ENCODE measurements at places on chromosomes 6 and 20.

DNA sequence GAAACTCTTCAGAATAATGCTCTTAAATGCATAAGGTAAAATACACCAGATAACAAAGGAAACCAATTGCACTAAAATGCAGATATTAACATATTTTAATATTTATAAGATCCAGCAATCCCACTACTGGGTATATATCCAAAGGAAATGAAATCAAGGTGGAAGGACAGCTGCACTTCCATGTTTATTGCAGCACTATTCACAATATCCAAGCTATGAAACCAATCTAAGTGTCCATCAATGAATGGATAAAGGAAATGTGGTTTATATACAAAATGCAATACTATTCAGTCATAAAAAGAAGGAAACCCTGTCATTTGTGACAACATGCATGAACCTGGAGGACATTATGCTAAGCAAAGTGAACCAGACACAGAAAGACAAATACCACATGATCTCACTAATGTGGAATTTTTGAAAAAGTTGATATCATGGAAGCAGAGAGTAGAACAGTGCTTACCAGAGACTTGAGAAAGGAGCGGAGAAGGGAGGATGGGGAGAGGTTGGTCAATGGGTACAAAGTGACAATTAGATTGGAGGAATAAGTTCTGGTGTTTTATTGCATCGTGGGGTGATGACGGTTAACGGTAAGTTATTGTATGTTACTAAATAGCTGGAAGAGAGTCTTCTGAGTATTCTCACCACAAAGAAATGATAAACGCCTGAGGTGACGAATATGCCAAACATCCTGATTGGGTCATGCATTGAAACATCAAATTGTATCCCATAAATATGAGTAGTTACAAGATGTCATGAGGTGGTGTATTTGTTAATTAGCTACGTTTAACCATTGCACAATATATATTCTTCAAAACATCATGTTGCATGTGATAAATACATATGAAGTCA, 37.9 kb upstream of the RNF24 start:
- no peak for DNase-seq

- DNase-seq, result no peak
Measured at GRCh38 chr20:41072190-41072863, 43.7 kb downstream of the TOP1 start.

- no peak for DNase-seq
Measured at GRCh38 chr6:151289399-151290007, 49.7 kb downstream of the AKAP12 start.

GRCh38 chr6:83199863-83200225, 6.7 kb downstream of the RWDD2A start:
- no peak for DNase-seq

DNA sequence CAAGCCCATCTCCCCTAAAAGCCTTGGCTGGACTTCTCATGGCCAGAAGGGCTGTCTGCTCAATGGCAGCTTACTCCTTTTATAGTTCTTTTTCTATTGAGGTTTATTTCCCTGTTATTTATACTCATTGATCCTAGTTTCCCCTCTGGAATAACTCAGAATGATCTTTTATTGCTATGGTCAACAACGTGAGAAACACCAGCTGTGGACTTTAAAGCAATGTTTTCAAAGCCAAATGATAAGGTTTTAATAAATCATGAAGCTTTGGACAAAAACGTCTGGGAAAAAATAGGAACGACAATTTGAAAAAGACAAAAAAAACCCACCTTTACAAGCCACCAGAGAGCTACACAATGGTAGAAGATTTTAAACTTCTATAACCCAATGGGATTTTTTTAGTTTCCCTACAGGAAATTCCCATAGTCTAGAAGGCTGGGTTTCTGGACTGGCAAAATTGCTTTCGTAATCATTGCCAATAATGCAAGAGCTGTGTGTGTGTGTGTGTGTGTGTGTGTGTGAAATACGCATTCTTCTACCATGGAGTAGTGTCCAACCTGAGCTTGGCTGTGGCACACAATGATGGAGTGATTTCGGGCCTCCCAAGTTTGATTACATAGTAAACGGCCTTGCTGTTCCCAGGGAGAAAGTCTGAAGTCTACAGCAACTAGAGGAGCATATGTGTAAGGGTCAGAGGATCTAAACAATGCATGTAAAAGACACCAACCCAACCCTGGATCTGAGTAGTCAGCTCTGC, 396.0 kb downstream of the SYNE1 start:
- DNase-seq, result no peak

- DNase-seq, result no peak
Measured at GRCh38 chr6:26241033-26241895, 123.7 kb upstream of the BTN3A2 start.

DNA sequence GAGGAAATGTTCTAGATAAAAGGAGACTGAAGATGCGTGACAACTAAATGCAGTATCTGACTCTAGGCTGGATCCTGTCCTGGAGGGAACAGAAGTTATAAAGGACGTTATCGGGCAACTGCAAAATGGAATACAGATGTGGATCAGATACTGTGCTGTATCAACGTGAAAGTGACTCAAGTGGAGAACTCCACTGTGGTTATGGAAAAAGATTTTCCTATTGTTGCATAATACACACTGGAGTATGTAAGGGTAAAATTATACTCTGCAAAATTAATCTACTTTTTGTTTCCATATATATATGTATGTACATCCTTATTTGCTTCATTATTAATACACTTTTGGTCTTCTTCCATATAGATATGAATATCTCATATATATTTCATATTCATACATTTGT, 654.0 kb downstream of the QKI start:
- DNase-seq, result no peak

GRCh38 chr6:75493400-75494064, at the start of gene FILIP1:
FILIP1 (minus strand) TSS chr6:75493800; CDS start chr6:75414972, 78,828 bp downstream.
- no peak for DNase-seq

- no peak for DNase-seq
Measured at GRCh38 chr20:44735816-44736169, 9.9 kb upstream of the KCNK15 start.

- no peak for DNase-seq
Measured at GRCh38 chr6:136539967-136540652, 10.1 kb downstream of the MAP7 start.

DNA sequence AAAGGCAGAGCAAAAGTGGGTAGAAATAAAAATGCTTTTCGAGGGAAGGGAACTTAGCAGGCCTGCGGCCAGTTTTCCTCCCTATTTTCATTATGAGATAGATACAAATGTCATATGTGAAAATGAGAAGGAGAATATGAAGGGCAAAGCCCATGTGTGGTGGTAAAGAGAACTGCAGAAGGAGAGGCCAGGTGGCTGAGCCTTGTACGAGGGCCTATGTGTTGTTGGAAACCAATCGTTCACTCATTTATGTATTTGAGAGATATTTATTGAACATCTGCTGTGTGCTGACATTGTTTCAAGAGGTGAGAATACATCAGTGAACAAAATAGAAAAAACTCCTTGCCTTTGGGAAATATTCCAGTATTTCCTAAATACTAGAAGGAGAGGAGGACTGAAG, 147.7 kb downstream of the SH3BGRL2 start:
- no peak for DNase-seq

- no peak for DNase-seq
Measured at GRCh38 chr6:2658788-2659187, 91.9 kb downstream of the MYLK4 start.

DNA sequence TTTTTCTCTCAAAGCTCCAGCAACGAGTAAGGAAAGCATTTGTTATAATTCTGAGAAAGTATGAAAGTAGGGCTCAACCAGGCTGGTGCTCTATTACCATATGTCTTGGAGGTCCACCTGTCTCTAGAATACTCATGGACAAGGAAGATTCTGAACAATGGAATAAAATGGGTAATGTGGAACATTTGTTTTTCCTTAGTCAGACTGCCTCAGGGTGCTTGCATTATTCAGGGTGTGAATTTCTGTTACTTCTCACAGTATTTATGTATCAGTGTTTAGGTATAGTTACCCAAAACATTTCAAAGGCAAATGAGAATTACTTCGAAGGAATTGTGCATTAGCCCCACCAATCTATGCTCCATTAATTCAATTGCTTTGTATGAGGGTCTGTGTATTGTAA, 586.2 kb upstream of the CITED2 start:
- no peak for DNase-seq

GRCh38 chr6:168686831-168687730, 246.1 kb downstream of the SMOC2 start:
- DNase-seq, result no peak

DNA sequence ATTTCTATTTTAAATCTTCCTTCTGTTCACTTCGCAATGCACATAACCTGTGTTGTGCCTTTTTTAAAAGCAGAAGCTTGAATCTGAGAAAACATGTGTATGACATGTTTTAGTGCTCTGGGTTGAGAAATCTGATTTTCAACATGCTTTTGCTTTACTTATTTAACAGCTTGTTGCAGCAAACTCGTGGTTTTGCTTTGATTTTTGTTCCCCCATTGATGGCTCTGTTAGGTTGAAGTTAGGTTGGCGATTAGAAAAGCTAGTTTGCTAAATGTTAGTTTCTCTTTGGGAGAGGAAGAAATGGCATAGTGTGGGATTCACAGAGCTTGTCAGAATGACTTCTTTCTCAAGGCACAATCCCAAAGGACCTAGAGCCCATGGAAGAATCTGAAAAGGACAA, 170.8 kb downstream of the TMEM242 start:
- DNase-seq, result no peak

DNA sequence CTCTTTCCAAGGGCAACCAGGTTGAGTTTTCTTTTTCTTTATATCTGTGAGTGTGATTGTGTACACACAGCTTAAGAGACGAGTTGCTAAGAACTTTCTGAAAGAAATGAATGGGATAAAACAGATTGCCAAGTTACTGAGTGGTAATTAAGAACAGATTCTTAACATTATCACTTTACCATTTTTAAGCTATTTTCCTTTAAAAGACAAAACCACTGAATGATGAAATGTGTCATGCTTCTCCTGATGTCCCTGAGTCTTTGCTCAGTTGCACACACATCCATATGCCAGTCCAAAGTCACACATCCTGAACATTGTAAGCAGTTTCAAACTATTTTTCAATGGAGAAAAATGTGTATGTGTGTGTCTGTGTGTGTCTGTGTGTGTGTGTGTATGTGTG, 5.5 kb upstream of the DAAM2 start:
- DNase-seq, result no peak

- no peak for DNase-seq
Measured at GRCh38 chr6:24405262-24405661, 2.5 kb downstream of the MRS2 start.

GRCh38 chr20:44083220-44083933, 103.6 kb downstream of the JPH2 start:
- DNase-seq, result no peak

- DNase-seq, result no peak
Measured at GRCh38 chr6:157789861-157790260, 33.2 kb upstream of the SNX9 start.

GRCh38 chr20:50663095-50663821, 28.1 kb downstream of the RIPOR3 start:
- DNase-seq, result no peak

- no peak for DNase-seq
Measured at GRCh38 chr6:121485359-121485811, 49.9 kb downstream of the GJA1 start.

GRCh38 chr6:149393002-149393679, 6.9 kb upstream of the SUMO4 start:
- no peak for DNase-seq

DNA sequence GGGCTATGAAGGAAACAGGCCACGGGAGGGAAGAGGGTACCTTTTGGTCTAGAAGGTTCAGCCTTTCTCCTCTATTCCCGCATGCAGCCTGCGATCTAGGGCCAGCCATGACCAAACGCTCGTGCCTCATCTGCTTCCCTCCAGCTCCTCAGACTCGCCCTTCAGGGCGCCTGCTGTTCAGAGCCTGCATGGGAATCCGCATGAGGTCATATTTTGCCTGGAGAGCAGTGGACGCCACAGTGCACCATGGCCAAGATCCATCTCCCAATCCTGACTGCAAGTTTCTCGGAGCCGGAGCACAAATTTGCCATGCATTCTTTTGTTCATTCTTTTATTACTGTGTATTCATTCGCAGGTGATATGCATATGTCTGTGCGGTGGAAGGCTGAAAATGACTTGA, 608.1 kb downstream of the QKI start:
- no peak for DNase-seq

- DNase-seq, result no peak
Measured at GRCh38 chr6:46410334-46410953, 80.8 kb downstream of the RCAN2 start.

- no peak for DNase-seq
Measured at GRCh38 chr20:5569021-5569420, 181.2 kb upstream of the SHLD1 start.

DNA sequence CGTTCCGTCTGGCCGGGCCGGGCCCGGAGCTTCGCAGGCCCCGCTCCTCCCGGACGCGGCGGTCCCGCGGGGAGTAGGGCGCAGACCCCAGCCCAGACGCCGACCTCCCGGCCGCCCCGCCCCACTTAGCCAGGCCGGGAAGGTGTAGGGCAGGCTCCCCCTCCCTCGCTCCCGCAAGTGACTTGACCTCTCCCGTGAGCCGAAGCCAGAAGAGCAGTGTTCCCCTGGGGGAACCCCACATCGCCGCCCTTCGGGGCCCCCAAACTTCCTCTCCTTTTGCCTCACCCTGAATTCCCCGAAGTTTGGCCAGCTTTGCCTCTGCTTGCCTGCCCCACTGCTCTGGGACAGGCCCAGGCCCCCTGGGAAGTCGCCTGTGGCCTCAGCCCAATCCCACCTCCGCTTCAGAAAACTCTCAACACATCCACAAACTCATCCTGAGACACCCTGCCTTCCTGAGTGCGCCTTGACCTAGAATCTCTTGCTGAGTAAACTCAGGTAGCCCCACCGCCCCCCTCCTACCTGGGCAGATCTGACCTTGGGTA, 524 bp upstream of the NOL4L start:
- no peak for DNase-seq

GRCh38 chr6:107405002-107405401, 54.4 kb downstream of the PDSS2 start:
- DNase-seq, result no peak

- no peak for DNase-seq
Measured at GRCh38 chr6:14108571-14109410, 8.8 kb upstream of the CD83 start.

GRCh38 chr6:100175814-100176310, 181.8 kb upstream of the MCHR2 start:
- DNase-seq, result no peak

- DNase-seq, result no peak
Measured at GRCh38 chr20:3494218-3494617, 23.4 kb downstream of the ATRN start.

DNA sequence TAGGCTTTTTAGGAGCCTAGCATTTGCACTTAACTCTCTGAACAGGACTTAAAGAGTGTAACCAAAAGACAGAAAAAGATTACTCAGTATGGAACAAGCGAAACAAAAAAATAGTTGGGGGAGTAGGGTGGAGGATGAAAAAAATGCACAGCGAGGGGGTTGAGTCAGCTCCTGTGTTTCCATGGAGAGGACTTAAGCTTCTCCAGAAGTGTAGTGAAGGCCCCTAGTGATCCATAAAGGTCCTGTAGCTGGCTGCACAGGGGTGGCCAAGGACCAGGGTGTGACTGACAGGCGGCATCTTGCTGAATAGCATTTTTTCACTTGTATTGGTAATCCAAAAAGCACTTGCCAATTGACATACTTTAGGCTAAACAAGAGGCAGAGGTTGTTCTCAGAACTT, 533.9 kb downstream of the RFPL4B start:
- no peak for DNase-seq

Measured in stimulated activated CD4-positive, alpha-beta T cell treated with anti-CD3 and anti-CD28 coated beads, Interleukin-15, amount 100 ng/mL, for 1 hour (primary cell).